Esophagus squamous epithelium (tissue), 5 donors: ENCODE measurements at places on chromosomes 13 and 19.

DNA sequence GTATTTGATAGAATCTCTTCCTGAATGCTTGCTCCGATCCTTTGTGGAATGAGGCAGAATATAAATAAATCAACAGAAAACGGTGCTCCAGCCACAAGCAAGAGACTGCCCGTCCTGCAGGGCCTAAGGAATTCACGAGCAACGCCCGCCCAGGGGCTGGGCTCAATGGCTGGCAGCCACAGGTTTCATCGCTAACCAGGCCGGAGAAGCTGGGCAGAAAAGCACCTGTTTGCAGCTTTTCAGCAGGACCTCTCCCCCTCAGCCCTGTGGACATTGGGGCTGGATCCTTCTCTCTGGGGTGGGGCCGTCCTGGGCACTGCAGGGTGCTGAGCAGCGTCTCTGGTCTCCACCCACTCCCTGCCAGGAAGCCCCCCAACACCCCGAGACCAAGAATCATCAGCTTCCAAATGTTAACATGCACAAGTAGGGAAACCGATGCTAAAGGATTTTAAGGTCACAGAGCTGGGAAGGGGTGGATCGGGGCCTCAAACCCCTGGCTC, 102.5 kb downstream of the GADD45B start:
- DNase-seq: no peak

DNA sequence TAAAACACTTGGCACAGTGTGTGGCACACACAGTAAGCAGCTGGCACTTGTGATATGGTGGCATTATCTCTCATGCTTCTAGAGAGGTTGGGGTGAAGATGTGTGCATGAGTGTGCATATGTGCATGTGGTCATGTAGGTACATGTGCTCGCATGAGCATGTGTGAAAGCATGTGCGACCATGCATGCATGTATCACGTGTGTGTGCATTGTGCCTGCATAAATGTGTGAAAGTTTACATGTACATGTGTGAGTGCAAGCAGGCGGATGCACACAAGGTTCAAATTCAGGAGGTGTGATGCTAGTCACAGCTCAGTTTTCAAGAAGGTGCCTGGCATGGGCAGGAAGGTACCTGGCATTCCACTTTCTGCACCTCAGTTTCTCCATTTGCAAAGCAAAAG, 59.0 kb upstream of the UQCRFS1 start:
- DNase-seq: no peak

DNA sequence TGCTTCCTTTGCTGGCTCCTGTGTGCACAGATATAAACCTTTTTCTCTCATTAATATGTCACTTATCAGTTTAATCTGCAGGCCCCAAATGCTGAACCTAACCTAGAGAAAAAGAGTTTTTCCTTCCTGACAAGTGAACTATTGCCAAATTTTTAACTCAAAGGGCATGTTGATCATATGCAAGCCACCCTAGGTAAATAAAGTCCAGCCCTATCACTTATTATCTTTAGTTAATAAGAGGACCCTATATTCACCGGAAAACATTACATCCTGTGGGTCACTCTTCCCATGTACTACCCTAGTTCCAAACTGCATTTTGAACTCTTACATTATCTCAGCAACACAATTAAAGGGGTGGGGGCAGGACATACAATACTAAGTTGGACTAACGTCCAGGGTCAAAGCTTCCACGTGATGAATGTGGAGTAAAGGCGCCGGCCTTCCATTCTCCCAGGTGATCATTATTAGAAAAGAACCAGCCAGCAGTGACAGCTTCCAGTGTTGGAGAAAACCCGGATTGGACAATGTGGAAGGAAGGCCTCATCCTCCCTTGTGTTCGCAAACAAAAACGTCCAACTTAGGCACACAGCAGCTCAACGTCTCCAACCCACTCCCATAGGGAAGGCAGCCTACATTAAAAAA, 86.6 kb downstream of the STK24 start:
- DNase-seq: no peak

DNA sequence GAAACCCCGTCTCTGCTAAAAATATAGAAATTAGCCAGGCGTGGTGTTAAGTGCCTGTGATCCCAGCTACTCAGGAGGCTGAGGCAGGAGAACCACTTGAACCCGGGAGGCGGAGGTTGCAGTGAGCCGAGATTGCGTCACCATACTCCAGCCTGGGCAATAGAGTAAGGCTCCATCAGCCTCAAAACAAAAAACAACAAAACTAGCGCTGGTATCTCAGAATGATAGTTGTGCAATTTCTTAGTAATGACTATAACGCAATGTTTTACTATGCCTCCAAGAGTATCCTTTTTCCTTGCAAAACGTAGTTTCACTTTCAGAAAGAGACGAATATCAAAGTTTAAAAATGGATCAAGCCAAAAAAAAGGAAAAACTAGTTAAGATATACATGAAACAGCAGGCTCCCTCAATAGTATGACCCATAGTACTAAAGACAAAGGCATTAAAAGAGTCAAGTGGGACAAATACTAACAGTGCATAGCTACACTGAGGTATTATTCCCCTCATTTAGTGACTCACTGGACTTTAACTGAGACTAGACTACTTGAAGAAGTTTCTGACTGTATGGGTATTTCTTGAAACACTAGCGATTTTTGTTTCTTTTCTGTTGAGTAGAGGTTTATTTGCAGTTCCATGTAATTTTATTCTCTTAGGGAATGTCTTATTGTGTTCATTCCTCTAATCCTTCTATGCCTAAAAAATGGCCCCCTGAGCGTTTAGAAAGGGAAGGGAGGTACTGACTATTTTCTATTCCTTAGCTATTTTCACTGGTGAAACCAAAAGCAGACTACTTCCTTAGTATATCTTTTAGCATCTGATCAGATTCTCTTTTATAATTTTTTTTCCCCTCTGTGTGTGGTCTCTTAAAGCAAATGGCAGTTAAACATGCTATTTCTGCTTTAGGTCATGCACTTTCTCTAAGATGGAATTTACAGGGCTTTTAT, 10.4 kb upstream of the ITM2B start:
- DNase-seq: no peak

- DNase-seq: no peak
Observed at GRCh38 chr19:56091751-56092546, 29.1 kb downstream of the ZNF787 start.

DNA sequence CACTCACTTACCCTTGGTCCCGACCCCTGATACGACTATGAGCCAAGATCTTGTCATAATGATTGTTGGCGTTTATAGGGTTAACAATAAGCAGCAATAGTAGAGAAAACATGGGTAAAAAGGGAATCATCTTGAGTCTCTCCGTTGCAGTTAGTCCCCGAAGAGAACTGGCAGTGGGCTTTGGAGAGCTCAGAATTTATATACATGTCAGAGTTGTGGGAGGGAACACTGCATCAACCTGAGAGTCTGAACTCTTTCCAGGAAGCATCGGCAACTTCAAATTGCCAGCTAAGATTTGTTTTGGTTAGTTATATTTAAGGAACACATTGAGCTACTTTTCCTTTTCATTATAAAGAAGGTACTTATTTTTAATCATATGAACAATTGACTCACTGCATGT, at the start of gene POSTN:
Gene POSTN, minus strand, starts transcription at position 172 of the 400 bp plus-strand sequence. Its CDS starts 42 bp downstream, at position 130.
- DNase-seq: no peak

DNA sequence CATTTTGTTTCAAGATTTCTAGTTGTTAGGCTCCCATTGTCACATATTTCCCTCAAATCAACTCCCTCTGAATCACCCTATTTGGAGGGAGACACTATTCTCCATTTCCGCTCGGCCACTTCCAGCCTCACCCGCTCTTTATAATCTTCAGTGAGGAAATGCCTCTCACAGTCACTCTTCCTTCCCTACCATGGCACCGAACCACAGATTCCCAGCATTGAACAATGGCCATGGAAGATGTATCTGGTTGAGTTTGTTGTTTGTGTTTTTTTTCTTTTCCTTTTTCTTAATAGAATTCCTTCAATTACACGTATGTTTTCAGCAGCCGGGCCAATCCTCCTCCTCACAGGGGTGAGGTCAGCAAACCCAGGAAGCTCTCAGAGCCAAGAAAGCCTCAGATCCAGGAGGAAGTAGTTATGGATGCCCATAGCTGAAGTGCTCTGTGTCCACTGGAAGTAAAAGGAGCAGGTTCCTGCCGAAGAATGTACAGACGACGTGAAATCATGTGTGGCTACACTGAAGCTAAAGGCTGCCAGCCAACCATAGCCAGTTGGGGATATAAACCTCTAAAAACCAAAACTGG, 472.1 kb downstream of the FOXO1 start:
- DNase-seq: no peak

DNA sequence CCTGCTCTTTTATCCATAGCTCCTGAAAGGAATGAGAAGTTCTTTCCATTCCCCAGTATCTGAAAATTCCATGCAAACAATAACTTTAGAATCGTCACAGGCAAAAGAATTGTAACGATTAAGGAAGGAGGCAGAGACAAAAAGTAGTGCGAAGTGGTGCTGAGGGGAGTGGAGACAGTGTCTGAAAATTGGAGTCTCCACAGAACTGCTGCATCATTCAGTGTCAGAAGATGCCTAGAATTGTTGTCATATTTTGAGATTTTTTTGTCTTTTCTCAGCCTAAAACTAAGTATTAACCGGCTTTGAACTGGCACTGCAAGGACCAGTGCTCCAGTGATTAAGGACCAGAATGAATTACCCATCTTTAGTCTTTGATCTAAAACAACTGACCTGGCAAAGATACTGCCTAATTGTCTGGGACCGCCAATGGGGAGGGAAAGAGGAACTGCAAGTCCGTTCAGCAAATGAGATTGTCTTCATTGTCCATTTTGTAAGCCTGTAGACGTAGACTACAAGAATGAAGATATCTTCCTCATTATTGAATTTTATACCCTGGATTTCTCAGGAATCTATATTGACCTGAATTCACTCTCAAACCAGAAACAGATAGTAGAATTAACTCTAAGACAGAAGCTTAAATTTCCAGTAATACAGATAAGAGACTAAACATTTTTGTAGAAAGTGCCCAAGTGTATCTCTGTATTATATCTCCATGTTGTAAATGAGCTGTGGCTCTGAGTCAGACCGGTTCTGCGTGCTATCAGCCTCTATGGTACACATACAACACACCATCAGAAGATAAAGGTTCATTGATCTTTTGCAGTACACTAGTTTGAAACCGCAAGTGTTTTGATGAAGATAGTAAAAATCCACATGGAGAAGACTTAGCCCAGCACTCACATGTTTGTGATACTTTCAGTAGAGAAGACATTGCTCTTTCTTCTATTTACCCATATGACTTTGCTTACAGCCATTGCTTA, 293.2 kb downstream of the EFNB2 start:
- DNase-seq: no peak

GRCh38 chr19:19192910-19193423, 909 bp downstream of the RFXANK start:
- DNase-seq: no peak

DNA sequence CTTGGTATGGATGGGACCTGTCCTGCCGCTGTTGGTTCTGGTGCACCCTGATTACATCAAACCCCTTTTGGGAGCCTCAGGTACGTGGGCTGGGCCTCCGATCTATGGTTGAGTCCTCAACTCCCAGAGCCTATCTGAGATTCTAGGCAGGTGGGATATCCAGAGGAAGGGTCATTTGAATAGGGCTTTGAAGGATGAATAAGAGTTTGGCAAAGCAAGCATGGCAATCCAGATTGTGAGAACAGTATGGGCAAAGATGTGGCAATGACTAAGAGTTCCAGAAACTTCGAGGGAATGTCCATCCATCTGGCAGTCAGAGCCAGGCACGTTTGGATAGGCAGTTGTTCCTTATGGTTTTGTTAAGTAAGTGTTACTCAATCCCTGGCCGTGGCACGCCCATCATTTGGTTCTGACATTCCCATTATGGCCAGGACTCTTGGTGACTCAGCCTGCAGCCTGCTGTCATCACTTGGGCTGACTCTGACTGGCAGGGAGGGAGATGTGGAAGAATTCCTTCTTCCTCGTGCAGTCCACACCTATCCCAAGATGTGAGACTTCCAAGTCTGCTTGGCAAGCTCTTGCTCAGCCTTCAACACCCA, 21.5 kb downstream of the CYP4F22 start:
- no peak for DNase-seq

GRCh38 chr19:16073988-16074387, 2.3 kb upstream of the TPM4 start:
- DNase-seq: no peak

GRCh38 chr13:24135674-24136300, 24.7 kb upstream of the SPATA13 start:
- DNase-seq: no peak

GRCh38 chr19:52453324-52454094, at the start of gene ZNF578:
ZNF578 (plus strand) TSS chr19:52453553; CDS start chr19:52501846, 48,293 bp downstream.
- DNase-seq: peak; percentile 19

- DNase-seq: no peak
Observed at GRCh38 chr13:20370815-20371421, 138.8 kb upstream of the GJB6 start.

DNA sequence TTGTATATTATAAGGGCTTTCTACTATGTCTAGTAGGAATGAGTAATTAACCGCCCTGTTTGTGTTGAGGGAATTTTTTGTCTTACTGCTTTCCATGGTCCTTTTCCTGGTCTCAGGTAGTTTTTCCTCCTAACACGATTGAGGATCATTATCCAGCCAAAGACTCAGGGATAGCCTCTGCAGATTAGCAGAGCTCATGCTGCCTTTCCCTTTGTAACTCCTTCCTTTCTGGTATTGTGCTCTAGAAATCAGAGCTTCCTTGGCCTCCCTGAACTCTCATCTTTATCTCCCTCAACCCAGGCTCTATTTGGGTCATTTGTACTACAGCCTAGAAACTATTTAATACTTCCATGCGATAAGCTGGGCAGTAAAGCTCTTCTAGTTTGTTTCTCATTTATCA, 142.1 kb downstream of the PDS5B start:
- no peak for DNase-seq

DNA sequence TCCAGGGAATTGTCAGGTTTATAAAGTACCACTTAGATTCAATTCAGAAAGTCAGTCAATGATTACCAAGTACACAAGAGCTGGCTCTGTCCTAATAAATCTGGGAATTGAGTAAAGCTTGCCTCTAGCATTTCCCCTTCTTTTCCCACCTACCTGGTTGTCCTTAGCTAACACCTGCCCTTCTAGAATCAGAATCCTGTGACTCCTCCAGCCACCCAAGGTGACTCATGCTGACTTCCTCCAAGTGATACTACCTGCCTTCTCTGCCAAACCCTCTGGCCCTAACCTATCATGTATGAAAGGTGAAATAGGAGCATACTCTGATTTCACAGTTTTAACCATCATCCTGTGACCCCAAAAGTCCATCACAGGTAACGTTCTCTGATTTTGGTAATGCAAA, 151.2 kb downstream of the DIAPH3 start:
- DNase-seq: no peak

- no peak for DNase-seq
Observed at GRCh38 chr13:24151864-24152263, 8.7 kb upstream of the SPATA13 start.

GRCh38 chr19:33397536-33398360, 24.2 kb downstream of the CEBPG start:
- no peak for DNase-seq

- DNase-seq: no peak
Observed at GRCh38 chr13:76385586-76385985, 500.6 kb downstream of the KCTD12 start.

DNA sequence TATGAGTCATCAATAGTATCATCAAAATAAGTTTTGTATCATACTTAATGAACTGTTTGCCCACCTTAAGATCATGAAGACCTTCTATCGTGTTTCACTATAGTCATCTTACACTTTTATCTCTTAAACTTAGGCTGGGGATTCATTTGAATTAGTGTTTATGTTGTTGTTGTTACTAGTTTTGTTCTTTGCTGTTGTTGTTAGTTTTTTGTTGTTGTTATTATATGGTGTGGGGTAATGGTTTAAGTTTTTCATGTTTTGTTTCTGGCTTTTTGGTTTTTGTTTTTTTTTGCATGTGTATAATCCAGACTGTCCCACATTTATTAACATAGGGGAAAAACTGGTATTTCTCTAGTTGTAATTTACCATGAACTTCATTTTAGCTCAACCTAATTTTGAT, 965.1 kb upstream of the MIR17HG start:
- DNase-seq: no peak
